MCF 10A (cell line): ENCODE measurements at places on chromosomes 4 and X.

DNA sequence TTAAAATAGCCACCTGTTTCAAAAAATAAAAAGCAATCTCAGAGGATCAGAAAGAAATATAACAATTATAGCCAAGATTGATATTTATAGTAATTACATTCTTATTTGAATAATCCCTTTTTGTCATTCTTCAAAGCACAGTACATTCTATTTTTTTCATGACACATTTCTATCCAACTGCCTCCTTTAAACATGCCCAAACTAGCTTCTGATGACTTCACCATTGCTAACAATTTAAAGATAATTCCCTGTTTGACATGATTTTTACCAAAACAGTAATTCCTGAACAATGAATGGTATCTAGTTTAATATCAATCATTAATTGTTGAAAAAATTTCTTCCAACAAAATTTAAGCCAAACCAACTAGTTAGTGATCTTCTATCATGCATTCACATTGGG lies 172.4 kb downstream of the SNCA start:
- DNase-seq: no peak

DNA sequence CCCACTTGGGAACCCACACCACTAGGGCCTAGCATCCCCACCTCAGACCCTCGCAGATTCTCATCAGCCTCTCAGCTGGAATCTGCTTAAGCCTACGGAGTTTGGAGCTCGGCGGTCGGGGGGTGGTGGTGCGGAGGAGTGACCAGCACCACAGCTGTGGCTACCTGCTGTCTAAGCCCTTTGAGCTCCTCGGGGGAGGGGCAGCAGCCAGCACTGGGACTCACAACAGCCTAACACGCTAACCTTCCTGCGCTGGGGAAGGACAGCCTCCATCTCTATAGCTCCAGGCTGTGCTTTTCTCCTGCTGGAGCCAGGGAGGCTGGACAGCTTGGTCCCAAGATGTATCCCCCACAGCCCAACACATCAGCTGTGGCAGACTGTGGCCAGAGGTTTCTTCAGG lies 281.5 kb downstream of the USP46 start:
- no peak for DNase-seq

DNA sequence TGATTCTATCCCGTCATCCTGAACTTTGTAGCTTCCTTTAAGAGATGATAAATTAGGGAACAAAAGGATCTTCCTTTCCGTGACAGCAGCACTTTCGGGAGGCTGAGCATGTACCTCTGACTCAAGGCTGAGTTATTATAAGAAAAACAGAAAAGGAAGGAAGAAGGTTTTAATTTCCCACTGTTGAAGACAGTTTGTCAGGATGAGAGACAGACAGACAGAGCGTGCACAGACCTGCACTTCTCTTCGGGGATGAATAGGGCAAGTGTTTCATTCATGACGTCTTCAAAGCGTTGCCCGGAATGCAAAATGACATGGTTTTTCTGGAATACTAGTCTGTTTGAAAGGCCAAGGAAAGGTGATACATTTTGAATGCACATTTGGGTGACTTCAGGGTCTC lies 405.3 kb upstream of the FAT1 start:
- DNase-seq: peak; percentile 65

DNA sequence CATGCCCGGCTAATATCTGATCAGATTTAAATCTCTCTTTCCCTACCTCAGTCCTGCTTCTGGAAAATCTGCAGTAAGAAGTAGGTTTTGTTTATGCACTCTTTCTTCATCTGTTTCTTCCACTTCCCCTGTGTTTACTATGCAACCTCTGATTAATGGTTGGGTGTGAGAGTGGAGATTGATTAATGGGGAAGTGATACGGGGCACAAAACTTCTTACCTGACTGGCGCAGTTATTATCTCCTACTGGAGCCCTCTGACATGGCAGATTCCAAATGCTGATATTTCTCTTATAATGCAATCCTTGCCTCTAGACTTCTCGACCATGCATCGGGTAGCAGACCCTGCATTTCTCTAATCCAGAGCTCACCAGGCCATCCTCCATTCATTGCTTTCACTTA lies 60.2 kb upstream of the HPGD start:
- no peak for DNase-seq

DNA sequence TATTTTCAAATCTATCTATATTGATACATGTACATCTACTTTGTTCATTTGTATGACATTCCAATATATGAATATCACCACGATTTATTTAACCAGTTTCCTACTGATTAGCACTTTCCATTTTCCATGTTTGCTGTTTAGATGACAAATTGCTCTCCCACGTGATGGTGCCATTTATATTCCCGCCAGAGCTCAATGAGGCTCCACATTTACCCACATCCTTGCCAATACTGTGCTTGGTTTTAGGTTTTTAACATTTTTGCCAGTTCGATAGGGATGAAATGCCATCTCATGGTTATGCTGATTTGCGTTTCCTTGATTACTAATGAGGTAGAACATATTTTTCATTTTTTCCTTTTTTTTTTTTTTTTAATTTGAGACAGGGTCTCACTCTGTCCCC lies 86.7 kb upstream of the TRIM2 start:
- DNase-seq: no peak

DNA sequence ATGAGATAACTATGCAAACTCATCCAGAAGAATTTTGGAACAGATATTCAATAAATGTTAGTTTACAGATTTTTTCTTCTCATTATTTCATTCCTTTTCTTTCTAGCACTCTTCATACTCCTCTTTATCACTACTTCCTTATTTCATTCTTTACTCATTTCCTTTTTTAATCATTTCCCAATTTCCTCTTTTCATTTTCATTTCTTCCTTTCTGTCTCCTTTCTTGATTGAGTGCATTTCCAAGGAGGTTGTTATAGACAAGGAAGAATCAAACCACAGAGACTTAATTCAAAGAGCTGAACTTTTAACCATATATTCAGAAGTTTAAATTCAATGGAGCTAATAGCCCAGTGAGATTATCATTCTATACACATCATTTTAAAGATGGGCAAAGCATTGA lies 600.7 kb downstream of the ARAP2 start:
- DNase-seq: no peak

DNA sequence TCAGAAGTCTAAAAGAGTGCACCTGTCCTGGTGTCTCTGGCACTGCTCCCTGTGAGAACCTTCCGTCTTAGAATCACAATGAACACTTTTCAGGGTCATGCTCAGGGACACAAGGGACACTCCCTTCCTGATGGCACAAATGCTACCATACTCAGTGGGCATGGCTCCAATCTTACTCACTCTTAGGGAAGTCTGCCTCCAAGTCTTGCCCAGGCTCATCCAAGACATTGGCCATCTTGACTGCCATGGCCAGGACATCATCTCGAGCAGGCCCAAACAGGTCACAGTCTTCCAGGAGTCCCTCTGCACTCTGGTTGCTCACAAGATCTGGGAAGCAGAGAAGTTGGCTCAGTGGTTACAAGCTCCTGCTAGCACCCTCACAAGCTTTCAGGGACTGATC lies 8.8 kb downstream of the ZMYM3 start:
- DNase-seq: no peak

- no peak for DNase-seq
Measured at GRCh38 chr4:109939190-109939589, 26.5 kb downstream of the EGF start.

DNA sequence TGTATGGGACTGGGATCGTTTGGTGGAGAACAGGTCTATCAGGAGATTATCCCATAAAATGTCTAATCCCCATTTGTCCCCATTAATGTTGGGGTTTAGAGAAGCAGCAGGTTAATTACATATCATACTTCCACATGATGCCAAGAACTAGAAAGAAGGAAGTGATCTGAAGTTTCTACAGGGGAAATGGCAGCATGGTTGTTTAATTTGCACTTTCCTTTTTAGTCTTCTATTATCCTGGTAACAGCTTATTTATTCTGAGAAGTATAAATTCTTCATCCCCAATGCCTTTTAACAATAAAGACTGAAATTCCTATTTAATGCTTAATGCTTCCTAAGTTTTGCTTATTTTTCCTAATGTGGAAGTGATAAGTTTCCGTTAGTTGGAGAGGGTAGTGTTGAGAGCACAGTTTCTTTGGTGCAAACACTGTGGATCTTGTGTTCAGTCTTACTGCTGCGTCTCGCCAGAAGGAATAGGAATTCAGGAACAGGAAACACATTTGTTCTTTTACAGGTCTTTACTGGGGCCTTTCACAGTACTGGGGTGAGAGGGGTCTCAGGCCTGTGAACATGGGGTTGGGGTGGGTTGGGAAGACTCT lies 59.5 kb upstream of the TADA2B start:
- DNase-seq: no peak

- DNase-seq: no peak
Measured at GRCh38 chr4:30912098-30912714, 192.0 kb downstream of the PCDH7 start.

- DNase-seq: peak; percentile 88
Measured at GRCh38 chr4:7206911-7207567, 14.7 kb downstream of the SORCS2 start.

DNA sequence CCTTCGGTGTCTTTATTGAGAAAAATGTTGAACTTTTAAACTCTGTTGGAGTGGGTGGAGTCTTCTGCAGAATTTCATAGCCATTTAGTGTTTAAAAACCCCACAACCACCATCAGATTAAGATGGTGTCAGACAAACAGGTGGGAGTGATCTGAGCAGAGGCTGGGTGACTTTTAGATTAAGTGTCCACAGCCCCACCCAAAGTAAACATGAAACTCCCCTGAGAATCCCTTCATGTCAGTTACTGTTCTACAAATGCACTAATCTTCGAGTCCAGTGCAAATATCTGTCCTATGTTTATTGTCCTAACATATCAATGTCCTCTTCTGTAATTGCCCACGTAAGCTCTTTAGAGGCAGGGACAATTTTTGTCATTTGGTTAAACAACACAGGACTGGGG lies 175.6 kb upstream of the RBPJ start:
- no peak for DNase-seq

DNA sequence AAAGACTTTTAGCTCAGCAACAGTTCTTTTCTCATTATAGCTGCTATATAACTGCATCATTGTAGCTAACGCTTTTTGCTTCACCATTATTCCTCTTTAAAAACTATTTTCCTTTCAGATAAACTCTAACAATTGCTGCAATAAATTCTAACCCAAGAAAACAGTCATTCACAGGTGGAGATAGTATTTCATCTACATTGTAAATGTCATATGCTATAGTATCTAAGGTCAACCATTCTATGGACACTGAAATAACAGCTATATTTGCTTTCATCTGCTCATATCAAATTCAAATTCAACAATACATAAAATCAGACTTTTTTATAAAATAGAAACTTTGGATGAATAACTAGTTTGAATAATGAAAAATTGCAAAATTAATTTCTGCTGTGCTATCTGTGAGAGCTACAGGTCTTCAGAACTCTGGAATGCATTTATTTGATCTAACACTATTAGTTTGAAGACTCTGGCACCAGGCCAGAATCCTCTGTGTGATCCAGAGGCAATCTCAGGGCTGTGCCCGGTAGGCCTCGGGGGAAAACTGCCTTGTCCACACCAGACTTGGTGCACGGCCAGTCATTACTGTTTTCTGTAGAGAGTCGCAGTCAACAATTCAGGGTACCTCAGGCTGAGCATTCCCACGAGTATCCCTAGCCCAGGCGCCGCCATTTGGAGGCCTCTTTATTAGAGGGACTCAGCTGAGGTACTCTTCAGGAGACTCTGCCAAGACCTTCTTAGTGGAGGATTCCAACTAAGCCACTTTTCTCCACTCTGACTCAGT lies 332.4 kb downstream of the SLC7A11 start:
- peak; percentile 53 for DNase-seq

DNA sequence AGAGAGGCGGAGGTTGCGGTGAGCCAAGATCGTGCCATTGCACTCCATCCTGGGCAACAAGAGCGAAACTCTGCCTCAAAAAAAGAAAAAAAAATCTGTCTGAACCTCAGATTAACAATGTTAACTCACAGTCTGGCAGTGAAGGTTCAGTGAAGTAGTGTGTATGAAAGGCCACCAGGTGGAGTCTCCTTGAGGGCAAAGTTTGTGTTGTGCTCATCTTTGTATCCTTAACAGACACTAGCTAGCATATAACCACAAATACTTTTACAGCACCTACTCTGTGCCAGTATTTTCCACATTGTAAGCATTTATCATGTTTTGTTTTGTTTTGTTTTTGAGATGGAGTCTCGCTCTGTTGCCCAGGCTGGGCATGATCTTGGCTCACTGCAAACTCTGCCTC lies 46.0 kb upstream of the MGST2 start:
- peak; percentile 56 for DNase-seq

DNA sequence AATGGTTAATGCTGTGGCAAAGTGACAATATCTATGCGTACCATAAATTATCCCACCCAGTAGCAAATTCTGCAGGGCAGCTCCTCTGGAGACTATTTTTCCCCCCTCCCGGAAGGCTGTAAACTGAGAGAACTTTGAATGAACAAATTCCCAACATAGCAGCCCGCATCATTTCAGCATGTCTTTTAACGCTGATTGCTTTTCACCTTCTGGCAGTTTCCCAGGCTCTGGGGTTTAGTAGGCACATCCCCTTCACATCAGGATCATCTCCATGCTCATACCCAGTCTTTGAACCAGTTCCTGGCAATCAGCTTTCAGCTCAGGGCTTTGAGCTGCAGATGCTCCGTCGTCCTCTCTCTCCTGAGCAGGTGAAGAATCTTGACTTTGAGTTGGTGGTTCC lies 26.6 kb upstream of the WDR1 start:
- DNase-seq: no peak

GRCh38 chr4:86685401-86685800 lies 91.3 kb downstream of the PTPN13 start:
- peak; percentile 76 for DNase-seq

GRCh38 chr4:140937866-140938265 lies 181.7 kb upstream of the TBC1D9 start:
- peak; percentile 27 for DNase-seq

- no peak for DNase-seq
Measured at GRCh38 chrX:136250191-136251040, 784 bp downstream of the MAP7D3 start.

DNA sequence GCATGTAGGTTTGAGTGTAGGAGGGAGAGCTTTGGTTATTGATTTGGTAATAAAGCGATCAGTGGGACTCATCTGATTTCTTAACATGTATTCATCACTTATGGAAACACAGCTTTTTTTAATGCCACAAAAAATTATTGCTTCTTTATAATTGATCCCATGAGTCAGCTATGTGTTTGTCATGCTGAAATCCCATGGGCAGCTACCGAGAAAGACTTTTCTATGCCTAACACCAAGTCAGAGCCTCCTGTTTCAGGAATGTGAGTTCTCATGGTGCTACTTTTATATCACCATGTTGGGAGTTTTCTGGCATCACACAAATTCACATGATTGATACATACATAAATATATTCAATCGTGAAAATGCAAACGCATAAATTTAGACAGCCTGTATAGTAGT lies 165.7 kb downstream of the RAPGEF2 start:
- DNase-seq: no peak

DNA sequence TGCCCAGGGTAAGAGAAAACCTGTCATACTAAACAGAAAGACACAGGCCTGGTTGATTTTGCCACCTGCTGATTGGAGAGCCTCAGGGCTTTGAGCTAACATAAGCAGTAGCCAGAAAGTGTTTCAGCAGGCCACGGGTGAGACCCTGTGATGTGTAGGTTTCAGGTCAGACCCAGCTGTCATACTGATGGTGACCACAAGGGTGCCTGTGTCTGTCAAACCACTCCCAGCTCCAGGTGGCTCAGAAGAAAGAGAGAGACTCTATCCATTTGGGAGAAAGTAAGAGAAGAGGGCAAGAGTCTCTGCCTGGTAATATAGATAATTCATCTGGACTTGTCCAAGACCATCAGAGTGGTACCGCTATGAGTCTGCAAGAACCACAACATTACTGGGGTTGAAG lies 72.8 kb upstream of the NLRP2B start:
- no peak for DNase-seq
